ENCODE measurements at places on chromosomes 1 and 21. TPM values are rescaled to one million over a fixed set of nuclear protein-coding genes. Genes with fewer than 3 reads are reported as not detected.

Gene OLIG2
- polyA plus RNA-seq, result 0.02 TPM

DNA sequence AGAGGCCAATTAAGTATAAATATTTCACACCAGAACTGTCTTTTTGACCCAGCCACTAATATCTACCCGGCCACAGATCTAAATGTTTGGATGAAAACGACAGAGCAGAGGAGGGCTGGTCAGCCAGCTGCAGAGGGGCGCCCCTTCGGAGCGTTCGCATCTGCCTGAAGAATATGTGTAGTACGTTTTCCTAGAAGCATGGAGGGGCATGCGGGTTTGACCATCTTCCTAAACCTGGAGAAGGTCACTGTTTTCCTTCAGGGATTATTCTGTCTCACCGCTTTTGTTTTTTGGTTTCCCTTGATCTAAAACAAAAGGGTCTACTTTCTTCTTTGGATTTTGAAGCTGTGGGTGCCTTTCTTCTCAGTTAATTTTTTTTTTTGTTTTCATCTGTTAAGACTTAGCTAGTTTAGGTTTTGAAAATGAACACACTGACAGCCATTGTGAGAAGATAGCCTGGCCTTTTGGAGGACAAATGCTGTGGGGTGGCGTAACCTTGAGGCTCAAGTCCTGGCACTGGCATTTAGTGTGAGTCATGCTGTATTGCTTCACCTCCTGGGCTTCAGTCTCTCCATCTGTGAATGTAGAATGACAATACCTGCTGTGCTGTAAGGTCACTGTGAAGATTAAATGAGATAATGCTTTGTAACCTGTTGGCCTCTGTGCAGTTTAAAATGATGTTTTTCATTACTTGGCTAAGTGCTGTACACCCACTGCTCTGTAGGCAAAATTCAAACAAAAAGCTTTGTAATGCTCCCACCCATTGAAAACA lies 74.1 kb upstream of the IRF2BP2 start:
- DNase-seq, result no peak

Gene SPRR2A
- polyA plus RNA-seq, result 6.5 TPM

- no peak for DNase-seq
These were observed 3.7 kb upstream of the PPM1J start for GRCh38 chr1:112718691-112719418.

Gene RGS4
- 0.84 TPM for polyA plus RNA-seq

- no peak for DNase-seq
These were observed 7.9 kb downstream of the COL6A1 start for GRCh38 chr21:45989355-45990048.

DNA sequence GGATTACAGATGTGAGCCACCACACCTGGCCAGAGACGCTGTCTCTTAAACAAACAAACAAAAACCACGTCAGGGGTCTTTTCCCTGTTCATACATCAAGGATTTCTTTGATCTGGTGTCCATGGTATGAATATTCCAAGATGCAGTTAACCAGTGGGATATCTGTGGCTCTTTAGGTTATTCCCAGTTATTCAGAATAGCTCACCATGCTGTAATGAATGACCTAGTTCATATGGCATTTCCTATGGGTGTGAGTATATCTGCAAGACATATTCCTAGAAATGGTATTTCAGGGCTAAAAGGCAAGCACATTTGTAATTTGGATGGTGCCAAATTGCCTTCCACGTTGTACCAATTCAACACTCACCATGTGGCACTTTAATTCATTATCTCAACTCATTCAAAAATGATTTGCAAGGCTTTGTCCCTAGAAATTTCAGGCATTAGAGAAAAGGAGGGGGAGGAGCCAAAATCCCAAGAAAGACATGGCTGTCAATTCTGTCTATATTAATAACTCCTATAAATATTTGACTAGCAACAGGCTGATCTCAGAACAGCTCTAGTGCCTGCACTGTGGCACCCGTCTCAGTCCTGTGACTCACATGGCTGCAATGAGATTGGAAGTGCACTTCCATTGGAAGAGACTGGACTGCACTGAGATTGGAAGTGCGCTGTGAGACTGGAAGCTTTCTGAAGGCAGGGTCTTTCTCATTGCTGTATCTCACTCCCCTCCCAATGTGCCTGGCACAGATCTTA lies 6.0 kb upstream of the STMN1 start:
- no peak for DNase-seq

Gene FAM177B
- 1.8 TPM for polyA plus RNA-seq

GRCh38 chr1:153957744-153958110 lies 685 bp downstream of the CRTC2 start:
- DNase-seq, result no peak

GRCh38 chr1:196858811-196859210 lies 29.0 kb upstream of the CFHR4 start:
- no peak for DNase-seq

DNA sequence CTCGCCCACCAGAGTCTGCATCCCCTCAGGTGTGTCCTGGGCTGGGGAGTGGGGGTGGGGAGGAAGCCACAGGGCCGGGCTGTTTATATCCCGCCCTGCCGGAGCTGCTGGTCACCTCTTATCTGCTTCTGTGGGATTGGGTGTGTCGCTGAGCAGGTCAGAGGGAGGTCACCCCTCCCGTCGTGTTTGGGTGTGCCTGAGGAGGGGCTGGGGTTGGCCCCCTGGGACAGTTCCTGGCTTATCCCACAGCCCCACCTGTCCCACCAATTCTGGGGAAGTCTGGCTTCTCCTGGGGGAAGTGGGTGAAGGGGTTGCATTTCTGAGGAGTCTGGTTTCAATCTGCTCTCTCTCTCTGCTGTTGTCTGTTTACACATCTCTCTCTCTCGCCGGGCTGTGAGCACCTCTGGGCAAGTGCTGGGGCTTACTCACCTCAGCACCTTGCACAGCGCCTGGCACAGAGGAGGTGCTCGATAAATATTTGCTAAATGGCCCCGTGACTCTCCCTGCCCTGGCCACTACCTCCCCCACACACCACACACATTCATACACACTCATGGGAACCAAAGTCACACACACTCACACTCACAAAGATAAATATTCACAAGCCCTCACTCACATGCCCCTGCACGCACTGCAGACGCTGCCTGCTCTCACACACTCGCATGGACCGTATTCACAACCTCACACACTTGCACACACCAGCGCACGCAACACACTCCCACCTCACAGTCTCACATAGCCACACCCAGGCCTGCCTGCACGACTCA lies 8.3 kb downstream of the ELF3 start:
- DNase-seq, result no peak

Gene EFNA1
- polyA plus RNA-seq, result 52.6 TPM

GRCh38 chr1:54728027-54728426 lies 12.4 kb downstream of the TTC4 start:
- no peak for DNase-seq

GRCh38 chr1:43858324-43858723 lies 75.3 kb upstream of the ARTN start:
- no peak for DNase-seq

Gene ACTA1
- 6.4 TPM for polyA plus RNA-seq

DNA sequence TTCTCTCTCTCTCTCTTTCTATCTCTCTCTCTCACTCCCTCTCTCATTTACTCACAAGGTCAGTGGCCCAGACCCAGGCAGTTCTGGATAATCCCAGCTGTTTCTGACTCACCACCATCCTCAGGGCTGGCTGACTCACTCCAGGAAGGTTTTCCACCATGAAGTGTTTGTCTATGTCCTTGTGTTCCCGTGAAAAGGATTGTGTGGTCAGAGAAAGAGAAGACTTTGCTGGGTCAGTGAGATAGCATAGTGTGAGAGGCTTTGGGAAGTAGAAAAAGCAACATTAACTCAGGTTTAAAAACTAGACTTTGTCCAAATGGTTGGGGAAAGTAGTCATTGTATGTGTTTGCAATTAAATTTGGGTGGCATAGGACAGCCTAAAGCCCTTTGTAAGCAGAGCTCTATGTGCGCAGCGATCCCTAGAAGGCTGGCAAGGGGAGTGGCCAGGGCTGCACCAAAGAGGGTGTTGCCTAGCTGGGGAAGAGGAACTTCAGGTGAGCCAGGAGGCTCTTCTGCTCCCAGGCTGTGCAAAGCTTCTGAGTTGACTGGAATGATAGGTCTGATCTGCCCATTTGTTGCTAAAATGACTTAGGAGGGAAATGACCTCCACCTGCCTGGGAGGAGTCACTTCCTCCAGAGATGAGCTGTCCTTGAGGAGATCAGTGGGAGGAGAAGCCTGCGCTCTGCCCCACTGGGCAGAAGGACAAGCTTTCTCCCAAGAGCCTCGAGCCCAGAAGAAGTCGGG lies 4.9 kb upstream of the CAPN2 start:
- DNase-seq, result no peak

DNA sequence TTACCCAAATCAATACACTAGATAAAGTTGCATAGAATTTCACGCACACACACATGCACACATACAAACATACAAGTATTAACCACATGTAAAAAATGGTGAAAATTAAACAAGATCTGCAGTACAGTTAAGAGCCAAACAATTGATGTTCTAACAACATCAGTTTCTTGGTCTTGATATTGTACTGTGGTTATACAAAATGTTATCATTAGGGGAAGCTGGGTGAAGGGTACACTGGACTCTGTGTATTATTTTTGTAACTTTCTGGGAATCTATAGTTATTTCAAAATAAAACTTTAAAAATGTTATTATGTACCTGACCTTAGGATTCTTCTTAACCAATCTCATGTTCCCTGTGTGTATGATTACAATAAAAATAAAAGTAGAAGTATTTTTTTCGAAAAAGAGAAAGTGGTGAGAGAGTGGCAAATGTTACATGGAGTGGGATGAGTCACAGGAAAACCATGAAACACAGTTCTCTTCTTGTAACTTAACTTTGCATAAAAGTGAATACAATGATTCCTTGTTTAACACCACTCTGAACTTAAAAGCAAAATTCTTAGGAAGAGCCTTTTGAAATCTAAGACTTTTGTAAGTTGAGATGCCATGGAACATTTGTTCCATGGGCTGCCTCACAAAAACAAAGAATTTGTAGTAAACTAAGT lies 101.6 kb upstream of the RUNX1 start:
- no peak for DNase-seq

DNA sequence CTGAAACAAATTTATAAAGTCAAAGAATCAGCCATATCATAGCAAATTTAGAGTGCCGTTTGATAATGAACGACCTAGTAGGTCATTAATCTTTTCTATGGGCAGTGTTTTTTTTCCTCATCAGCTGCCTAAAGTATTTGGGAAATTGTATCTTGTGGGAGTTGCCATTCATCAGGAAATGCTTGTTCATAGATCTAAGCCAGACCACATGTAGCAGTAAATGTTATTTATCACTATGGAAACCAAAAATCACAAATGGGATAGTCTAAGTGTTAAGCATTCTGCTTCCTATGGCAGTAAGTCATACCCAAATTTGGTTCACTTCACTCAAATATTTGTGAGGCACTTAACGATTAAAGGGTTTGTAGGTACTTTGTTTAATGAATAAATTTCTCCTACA lies 52.9 kb downstream of the LRRC8D start:
- no peak for DNase-seq

Gene KRTAP19-1
- polyA plus RNA-seq, result 0.14 TPM

- DNase-seq, result no peak
These were observed 185.1 kb downstream of the FOXD2 start for GRCh38 chr1:47622776-47623556.
